Tibial nerve (tissue), 4 donors: ENCODE measurements at places on chromosomes 5 and 9. TPM values are rescaled to one million over a fixed set of nuclear protein-coding genes. Genes with fewer than 3 reads are reported as not detected.

Gene CTXN3
- total RNA-seq: not detected

Gene SPATA31A3
- total RNA-seq: not detected

Gene LCN10
- 47.5 TPM for total RNA-seq

Gene KCNV2
- not detected for total RNA-seq

Gene FGF18
- total RNA-seq: 6.3 TPM

Gene POU5F2
- total RNA-seq: 5.4 TPM

Gene SLCO6A1
- not detected for total RNA-seq

Gene GRIN1
- not detected for total RNA-seq

Gene TPPP
- 2.9 TPM for total RNA-seq

Gene AHRR
- 1.2 TPM for total RNA-seq

Gene MFAP3
- 15.7 TPM for total RNA-seq

Gene EXOSC3
- 59.9 TPM for total RNA-seq

Gene SPARC
- 1,393 TPM for total RNA-seq

Gene SH3PXD2B
- 27.8 TPM for total RNA-seq

Gene RFESD
- 1.5 TPM for total RNA-seq

Gene BAG1
- total RNA-seq: 108 TPM

Gene DOCK2
- total RNA-seq: 17.4 TPM

Gene YTHDC2
- total RNA-seq: 42.9 TPM

DNA sequence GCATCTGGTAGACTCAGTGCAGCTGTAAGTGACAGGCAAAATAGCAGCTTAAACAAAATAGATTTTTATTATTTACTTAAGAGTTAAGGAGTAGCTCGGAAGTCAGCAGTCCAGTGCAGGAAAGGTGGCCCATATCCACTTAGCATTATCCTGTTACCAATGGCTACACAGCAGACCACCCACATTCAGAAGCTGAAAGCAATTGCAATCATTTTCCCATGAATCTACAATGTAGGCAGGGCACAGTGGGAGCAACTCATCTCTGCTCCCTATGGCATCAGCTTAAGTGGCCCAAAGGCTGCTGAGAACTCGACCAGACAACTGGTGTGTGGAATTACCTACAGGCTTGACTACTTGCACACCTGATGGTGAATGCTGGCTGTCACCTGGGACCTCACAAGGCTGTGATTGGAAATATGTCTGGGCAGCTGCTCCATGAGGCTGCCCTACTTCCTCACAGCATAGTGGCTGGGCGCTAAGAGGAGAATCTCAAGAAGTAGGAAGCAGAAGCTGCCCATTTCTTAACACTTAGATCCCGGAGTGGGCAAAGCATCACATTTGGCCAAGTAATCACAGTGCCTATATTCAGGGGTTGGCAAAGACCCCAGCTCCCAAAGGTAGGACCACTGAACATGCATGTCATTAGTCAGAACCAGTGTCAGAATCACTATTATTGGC, 56.4 kb downstream of the SNX18 start:
- DNase-seq: no peak

DNA sequence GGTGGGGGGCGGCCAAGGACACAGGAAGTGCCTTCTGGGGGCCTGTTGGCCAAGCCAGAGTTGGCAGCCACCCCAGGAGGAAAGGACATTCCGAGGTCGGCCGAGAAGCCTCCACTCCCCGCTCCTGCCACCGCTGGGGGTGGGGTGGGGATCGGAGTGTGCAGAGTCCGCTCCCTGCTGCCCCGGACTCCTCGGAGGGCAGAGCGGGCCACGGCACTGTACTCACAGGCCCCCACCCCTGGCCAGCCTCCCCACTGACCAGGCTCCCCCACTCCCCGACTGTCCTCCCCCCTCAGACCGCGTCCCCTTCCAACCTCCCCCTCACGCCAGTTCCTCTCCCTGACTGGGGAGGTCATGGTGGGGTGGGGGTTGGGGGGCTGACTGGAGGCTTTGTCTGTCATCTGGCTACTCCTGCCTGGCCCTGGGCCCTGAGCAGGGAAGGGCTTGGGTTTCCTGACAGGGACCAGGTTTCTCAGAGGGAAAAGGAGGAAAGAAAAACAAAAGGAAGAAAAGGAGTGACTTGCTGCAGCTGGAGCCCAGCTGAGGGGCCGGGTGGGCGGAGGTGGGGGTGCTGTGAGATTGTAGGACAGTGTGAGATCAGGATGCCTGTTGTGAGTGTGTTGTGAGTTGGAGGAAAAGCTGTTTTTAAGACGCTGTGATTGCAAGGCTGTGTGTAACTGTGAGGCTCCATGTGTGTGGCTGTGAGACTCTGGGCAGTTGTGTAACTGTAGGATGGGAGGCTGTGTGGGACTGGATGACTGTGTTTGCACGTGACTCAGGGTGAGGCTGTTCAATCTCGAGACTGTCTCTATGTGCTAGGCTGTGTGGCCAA, 29.7 kb downstream of the CNTFR start:
- DNase-seq: no peak

DNA sequence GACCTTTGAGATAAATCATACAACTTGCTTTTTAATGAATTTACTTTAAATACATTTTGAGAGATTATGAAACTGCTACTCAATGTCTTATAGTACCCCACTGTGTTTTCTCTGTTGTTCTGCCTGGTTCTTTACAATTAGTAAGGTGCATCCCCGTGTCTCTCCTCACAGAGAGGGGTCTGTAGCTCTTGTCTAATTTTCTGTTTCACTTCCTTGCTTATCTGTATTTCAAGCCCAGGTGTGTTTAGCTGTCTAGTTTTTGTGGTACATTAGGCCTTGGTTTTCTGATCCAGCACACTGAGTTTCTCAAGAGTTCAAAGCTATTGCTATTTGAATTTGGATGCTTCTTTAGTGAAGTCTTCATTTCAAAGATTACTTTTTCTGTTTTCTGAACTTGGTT, 105.1 kb downstream of the MAST4 start:
- DNase-seq: no peak

DNA sequence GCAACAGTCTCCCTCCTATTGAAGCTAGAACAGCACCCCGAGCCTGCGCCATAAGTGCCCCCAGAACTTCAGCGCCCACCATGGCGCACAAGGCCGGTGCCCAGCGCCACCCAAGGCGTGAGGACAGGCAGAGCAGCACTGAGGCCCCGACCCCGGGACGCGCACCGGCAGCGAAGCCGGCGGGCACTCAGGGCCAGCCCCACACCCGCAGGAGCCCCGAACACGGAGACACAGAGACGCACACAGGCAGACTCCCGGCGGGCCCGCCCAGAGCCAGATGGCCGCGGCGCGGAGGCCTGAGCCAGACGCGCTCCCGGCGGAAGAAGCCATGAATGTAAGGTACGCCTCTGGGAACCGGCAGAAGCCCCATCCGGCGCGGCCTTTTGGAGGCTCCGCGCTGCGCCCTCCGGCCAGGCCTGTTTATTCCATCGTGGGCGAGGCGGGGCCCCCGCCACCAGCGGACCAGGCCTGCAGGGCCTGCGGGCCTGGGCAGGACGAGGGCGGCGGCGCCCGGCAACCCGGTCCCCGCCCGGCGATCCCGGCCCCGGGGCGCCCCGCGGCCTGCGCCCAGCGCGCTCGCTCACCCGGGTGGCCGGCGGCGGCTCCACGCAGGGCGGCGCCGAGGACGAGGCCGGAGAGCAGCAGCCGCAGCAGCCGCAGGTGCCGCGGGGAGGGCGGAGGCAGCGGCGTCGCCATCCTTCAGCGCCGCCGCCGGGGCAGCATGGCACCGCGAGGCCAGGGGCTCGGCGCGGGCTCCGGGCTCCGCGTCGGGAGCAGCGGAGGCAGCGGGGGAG, 486 bp downstream of the NPDC1 start:
- DNase-seq: no peak

GRCh38 chr9:133304158-133304470, 29.1 kb upstream of the ABO start:
- DNase-seq: no peak

- no peak for DNase-seq
Observed at GRCh38 chr9:7316166-7316795, 483.3 kb downstream of the DMAC1 start.

GRCh38 chr5:80414113-80414512, 6.2 kb downstream of the ZFYVE16 start:
- no peak for DNase-seq

DNA sequence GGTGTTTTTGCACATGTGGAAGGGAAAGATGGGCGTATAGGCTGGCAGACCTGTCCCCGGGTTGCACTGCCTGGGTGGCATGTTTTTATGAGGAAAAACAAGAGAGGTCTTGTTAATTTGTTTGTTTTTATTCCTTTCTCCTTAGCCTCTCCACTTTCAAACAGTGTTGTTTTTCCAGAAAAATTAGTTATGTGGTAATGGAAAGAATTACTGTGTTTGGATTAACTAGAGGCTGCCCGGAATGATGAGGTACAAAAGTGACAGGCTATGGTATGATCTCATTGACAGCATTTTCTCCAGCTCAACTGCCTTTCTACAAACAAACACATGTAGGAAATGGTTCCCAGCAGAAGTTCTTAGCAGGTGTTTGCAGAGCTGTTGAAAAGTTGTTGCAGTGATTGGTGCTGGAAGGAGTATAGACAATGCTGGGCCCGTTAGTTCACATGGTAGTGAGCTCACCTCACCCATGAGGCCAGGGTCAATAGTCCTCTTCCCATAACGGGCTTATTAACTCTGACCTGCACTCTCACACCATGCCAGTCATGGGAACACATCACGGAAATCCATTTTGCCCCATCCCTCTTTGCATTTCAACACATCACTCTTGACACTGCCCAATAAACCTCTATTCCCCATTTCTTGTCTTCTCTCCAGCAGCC, 111.3 kb upstream of the SAP30L start:
- no peak for DNase-seq

GRCh38 chr9:33431420-33431819, 16.0 kb downstream of the AQP3 start:
- no peak for DNase-seq

DNA sequence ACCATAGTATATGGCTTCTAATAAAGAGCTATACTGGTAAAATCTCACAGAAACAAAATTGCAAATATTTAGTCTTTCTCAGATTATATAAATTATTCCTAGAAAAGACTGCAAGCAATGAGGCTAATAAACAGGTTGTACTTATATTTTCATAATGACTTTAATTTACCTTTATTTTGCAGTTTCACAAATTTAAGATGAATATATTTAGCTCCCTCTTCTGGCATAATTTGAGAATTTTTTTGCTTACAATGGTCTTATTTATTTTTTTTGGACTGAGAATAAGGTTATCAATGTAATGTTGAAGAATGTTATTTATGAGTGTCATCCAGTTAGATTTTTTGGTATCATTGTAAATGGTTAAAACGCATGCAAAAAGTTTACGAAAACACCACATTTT, 56.7 kb downstream of the PIK3R1 start:
- DNase-seq: no peak

GRCh38 chr5:67680099-67680498, 483.5 kb upstream of the CD180 start:
- DNase-seq: no peak

DNA sequence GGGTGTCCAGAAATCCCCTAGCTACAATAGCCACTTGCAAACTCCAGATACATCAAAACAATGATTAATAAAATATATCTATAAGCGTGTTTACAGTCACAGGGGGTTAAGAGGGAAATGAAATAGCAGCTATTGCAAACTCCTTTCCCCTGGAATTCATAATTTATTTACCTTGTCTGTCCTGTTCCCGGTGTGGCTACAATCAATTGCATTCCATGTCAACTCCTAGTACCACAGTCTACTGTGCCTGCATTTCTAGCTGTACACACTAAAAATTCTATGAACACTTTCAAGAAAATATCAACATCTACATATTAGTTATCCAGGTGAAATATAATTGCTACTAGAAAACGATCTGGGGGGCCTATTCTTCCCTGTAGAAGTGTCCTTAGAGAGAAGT, 217.6 kb downstream of the ELAVL2 start:
- no peak for DNase-seq

GRCh38 chr5:179860301-179860700, 1.7 kb upstream of the MRNIP start:
- DNase-seq: no peak

DNA sequence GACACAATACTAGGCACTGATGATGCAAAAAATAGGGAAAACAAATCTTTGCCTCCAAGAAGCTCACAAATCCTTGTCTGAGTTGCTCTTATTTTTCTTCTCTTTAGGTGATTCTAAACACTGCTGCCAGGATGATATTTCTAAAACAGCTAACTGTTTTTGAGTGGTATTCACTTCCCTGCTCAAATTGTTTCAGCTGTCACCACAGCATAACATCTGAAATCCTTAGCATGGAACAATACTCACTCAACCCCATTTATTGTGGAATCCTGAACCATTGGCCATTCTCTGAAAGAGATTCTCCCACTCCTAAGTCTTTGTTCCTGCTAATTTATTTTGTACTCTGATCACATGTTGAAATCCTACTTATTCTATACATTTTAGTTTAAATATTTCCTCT, 4.8 kb upstream of the SHOC1 start:
- DNase-seq: no peak

- no peak for DNase-seq
Observed at GRCh38 chr5:111572561-111572960, 60.2 kb upstream of the STARD4 start.

GRCh38 chr9:8823131-8823895, 1023.7 kb upstream of the DMAC1 start:
- DNase-seq: no peak

DNA sequence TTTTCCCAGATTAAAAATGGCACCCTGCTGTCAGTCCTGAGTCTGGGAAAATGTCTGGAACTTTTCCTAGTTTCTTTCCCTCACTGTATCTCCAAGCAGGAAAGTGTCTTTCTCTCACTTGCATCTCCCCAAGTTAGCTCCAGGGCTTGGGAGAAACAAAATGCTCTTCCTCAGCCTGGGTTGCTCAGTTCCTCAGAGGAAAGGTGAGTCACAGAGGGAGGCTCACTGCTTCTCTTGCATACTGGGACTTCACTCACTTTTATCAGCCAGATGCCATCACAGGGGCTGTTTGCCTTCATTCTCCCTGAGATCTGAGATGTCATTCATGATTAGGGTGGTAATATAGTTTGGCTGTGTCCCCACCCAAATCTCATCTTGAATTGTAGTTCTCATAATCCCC, 519.9 kb downstream of the SEMA5A start:
- no peak for DNase-seq

- DNase-seq: no peak
Observed at GRCh38 chr5:170104299-170104698, 1.4 kb upstream of the FOXI1 start.

GRCh38 chr5:177507165-177507564, 2.5 kb downstream of the DOK3 start:
- no peak for DNase-seq

- DNase-seq: no peak
Observed at GRCh38 chr5:34706084-34706483, 50.0 kb downstream of the RAI14 start.

- no peak for DNase-seq
Observed at GRCh38 chr9:112535301-112535700, 48.7 kb downstream of the KIAA1958 start.

- DNase-seq: no peak
Observed at GRCh38 chr5:87321605-87322004, 53.9 kb downstream of the RASA1 start.
